Small intestine (tissue), 16 donors: ENCODE measurements at places on chromosomes 1 and 21.

GRCh38 chr1:31470794-31471315, 57.8 kb downstream of the SERINC2 start:
- no peak for DNase-seq

GRCh38 chr21:25967901-25968438, 202.6 kb downstream of the APP start:
- DNase-seq = no peak

DNA sequence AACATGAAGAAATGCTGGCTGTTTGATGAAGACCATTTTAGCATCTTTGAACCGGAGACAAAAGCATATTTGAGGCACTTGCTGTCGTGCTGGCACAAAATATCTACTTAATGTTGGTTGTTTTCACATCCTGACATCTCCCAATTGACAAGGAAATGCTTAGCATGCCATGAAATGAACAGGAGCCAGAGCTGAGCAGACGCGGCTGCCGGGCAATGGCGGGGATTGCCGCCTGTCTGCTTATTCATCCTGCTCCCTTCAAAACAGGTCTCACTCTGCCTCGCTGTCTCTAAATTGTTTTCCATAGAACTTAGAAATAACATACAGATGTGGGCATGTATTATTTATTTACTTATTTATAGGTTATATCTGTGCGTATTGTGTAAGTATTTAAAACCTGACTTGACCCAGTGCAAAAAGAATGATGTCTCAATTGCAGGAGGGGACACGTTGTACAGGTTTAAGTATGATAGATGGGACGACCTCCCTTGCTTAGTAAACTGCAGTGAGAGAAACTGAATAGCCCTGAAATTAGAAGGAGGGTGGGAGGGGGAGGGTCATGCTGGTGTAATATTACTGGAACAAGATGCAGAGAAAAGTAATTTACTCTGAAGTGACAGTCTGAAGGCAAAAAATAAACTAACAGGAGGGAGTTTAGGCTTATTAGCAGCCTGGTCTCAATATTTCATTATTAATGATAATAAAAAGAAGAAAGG, 590.4 kb upstream of the PLXNA2 start:
- no peak for DNase-seq

DNA sequence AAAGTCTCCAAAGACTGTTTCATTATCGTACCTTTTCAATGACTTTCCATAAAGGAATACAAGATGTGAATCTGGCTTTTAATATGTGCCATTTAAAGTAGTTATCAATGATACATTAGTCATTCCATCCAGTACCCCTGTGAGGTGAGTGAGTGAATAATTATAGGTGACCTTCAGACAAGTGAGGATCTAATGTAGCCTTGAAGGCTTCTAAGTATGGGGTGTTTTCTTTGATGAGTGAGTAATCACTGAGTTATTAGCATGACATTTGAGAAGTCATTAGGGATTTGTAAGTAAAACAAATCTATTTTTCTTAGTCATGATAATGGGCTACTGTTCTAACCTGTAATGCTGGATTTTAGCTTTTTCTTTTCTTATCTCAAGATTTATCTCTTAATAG, 831.4 kb downstream of the ADGRL2 start:
- no peak for DNase-seq

GRCh38 chr1:177897998-177898654, 71.7 kb downstream of the SEC16B start:
- peak; percentile 37 for DNase-seq

GRCh38 chr1:33165809-33166208, 16.0 kb downstream of the TRIM62 start:
- no peak for DNase-seq

DNA sequence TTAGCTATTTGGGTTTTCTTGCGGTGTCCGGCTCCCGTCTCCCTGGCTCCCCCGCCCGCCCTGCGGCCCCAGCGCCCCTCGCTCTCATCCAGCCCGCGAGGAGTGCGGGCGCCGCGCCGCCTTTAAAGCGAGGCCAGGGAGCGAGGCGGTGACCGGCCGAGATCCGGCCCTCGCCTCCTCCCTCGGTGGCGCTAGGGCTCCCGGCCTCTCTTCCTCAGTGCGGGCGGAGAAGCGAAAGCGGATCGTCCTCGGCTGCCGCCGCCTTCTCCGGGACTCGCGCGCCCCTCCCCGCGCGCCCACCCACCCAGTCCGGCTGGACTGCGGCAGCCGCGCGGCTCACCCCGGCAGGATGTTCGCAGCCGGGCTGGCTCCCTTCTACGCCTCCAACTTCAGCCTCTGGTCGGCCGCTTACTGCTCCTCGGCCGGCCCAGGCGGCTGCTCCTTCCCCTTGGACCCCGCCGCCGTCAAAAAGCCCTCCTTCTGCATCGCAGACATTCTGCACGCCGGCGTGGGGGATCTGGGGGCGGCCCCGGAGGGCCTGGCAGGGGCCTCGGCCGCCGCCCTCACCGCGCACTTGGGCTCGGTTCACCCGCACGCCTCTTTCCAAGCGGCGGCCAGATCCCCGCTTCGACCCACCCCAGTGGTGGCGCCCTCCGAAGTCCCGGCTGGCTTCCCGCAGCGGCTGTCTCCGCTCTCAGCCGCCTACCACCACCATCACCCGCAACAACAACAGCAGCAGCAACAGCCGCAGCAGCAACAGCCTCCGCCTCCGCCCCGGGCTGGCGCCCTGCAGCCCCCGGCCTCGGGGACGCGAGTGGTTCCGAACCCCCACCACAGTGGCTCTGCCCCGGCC, 492 bp downstream of the HLX start:
- DNase-seq = no peak

- peak; percentile 43 for DNase-seq
These were observed 1.3 kb upstream of the ZNF436 start for GRCh38 chr1:23370709-23371584.

DNA sequence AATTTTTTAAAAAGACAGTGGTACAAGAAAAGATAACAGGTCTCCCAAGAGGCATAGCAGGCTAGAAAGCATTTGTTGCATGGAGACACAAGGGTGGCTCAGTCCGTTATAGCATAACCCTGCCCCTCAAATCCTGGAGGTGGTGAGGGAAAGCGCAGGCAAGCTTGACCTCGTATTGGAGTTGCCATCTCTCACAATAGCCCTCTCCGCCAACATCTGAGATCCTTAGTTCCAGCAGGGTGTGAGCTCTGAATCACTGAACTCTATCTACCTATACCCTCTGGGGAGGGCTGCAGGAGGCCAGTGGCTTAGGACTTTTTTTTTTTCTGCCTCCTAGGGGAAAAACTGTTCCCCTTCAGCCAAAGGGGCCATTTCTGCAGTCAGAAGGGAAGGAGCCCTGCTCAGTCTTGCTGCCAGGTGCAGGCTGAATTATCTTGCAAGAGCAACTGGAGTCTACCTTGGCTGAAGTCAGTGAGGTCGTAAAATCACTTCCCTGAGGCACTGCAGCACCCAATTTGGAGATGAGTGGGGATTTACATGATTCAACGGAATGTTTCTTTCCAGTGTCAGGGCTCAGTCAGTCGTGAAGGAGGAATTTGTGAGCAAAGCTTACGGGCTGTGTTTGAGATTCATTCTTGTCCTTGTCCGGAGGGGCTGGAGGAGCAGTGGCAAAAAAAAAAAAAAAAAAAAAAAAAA, 17.2 kb upstream of the C8A start:
- no peak for DNase-seq

DNA sequence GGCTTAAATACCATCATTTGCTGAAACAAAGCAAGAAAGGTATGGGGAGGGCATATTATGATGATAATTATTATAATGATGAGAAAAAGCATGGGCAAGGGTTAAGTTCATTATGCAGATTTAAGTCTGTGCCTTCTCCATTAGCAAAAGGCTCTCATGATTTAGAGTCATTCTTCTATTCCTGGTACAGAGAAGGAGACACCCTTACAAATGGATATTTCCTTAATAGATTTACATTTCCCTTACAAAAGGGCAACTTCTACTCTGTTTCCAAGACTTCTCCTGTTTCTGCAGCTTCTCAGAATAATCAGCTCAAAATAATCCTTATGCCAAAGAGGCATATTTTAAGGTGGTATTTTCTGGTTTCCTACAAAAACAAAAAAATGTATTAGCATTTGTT, 121.1 kb upstream of the CAMK1G start:
- DNase-seq = no peak

GRCh38 chr1:180927841-180928240, 15.1 kb downstream of the KIAA1614 start:
- DNase-seq = no peak
